ENCODE measurements at places on chromosomes 2 and 18.

GRCh38 chr2:142234741-142235140 is 103.9 kb upstream of the LRP1B start:
- DNase-seq: no peak

GRCh38 chr18:43757273-43757672 is 480.0 kb upstream of the SYT4 start:
- no peak for DNase-seq

DNA sequence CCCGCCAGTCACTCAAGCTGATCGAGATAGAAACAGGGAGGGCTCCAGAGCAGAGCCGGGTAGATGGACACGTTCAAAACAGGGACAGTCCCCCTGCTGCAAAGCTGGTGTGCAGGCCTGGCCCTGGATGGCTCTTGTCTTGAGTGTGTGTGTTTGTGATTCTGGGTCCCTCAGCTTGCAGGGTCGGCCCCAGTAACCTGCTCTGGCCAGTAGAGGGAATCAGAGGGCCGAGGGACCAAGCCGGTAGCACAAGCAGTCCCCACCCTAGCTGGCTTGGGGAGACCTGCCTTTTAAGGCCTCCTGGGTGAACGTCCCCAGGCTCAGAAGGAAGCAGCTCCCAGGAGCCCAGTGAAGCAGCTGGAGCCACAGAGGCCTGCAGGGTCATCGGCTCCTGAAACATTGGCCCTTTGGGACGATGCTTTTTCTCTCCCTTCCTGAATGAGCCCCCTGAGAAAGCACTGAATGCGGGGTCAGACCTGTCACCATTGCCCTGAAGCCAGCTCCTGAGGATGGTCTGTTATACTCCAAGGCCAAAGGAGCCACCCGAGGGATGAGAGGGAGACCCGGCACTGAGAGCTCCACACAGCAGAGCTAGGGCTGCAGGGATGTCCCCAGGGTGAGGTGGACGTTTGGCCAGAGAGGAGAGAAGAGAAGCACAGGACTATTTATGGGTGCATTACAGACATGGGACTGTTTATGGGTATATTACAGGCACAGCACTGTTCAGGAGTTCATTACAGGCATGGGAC is 15.4 kb upstream of the MLPH start:
- DNase-seq: no peak

GRCh38 chr18:54296062-54296461 is 26.7 kb downstream of the POLI start:
- DNase-seq: no peak

DNA sequence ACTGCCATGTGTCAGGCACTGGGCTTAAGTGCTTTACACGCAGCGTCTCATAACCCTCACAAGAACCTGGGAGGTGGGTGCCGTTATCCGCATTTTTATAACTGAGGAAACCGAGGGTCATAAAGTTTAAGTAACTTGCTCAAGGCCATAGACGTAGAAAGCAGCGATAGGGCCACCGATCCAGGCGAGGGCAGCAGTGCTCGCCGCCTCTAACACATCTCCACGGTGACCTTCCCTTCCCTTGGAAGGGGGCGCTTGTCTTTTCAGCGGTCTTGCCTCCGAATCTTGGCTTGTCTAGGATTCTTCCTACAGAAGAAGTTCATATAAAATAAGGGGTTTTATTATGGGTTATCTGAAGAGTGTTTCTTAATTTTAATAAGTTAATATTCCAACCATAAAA is 186.6 kb downstream of the GBX2 start:
- no peak for DNase-seq

- no peak for DNase-seq
Measured at GRCh38 chr18:22253676-22254075, 84.3 kb downstream of the GATA6 start.

GRCh38 chr2:203551778-203552177 is 16.7 kb upstream of the RAPH1 start:
- DNase-seq: no peak

Data from fibroblast of skin of left biceps (primary cell).